ENCODE measurements at places on chromosomes 12 and 14.
A peak's percentile ranks its signal among the peaks of the same experiment; 100 is the strongest.

GRCh38 chr12:4289231-4289878 is 15.8 kb downstream of the CCND2 start:
- no peak for DNase-seq

DNA sequence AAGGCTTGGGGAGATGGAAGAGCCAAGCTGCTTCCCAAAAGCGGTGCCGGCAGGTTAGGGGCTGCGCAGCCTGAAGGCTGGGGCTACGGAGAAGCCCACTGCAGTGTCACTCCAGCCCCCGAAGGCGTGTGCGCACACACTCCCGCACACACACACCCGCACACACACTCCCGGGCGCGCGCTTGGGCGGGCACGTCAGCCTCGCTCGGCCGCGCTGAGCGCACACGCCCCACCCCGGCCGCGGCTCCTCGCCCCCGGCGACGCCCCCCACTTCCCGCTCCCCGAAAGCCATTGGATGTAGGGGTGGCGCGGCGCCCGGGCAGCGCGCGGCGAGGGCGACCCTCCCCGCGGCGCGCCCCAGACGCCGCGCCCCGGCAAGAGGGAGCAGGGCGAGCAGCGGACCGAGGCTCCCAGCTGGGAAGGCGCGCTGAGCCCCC is at the start of gene KCNK10:
TSS of gene KCNK10 (minus strand) at position 184 of the 437 bp plus-strand sequence. CDS start 471 bp downstream, outside the sequence.
- DNase-seq = no peak

DNA sequence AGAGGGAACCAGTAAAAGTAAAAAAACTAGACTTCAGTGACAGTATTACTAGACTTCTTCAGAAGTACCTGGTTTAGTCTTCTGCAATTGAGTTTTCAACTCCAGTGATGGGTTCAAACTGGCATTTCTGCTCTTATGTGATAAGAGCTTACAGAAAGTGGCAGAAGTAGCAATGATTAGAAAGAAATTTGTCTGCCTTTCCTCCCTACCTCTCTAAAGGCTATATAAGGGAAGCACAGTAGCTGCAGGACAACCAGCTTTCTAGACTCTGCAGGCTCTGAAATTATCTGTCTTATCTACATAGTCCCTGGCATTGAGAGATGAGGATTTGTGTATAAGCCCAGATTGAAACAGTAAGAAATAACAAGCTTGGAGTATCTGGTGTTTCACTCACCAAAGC is 107.5 kb downstream of the DAAM1 start:
- peak; percentile 29 for DNase-seq

DNA sequence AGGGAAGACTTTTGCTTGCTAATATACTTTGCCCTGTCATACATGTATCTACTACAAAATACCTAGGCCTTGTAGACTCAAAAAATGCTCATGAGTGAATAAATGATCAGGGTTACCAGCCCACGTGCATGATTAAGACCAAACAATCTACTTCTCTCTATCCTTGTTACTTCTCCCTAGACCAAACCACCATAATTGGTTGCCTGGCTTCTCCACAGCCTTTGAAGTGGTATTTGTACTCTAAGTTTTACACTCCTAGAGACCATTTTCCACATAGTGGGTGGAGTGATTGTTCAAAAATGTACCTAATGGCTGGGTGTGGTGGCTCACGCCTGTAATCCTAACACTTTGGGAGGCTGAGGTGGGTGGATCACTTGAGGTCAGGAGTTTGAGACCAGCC is 14.1 kb upstream of the RPS6KL1 start:
- DNase-seq = no peak

GRCh38 chr12:4273652-4274395 is at the start of gene CCND2:
CCND2 (plus strand) TSS chr12:4273762; CDS start chr12:4274041, 279 bp downstream.
- DNase-seq = peak; percentile 90

DNA sequence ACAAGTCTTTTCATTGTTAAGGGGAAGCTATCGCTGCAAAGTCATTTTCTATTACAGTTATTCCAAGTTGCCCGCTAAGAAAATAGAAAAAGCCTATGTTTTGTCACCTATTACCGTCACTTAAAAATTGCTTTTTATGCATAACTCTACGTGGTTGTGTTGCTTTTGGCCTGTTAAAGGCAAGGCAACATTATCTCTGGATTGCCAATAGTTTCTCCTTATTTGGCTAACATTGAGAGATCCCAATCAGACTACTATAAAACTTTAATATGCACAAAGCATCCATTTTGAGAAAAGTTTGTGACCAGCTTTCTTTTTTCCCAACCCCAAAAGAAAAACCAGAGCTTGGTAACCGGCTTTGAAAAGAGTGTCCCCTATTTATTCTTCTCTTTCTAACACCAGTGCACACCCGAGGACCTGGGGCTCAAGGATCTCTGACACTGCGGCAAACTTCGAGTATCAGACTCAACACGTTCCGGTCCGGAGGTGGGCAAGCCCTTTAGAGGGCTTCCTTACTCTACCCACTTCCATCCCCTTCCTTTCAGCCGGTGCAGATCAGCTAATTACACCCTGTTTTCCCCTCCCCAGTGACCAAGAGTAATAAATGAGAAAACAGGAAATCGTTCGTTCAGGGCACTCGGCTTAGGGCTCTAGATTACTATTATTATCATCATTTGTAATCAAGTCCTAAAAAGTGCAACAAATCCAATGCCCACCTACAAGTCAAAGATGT is 1.2 kb downstream of the PPP1R12A start:
- peak; percentile 42 for DNase-seq

DNA sequence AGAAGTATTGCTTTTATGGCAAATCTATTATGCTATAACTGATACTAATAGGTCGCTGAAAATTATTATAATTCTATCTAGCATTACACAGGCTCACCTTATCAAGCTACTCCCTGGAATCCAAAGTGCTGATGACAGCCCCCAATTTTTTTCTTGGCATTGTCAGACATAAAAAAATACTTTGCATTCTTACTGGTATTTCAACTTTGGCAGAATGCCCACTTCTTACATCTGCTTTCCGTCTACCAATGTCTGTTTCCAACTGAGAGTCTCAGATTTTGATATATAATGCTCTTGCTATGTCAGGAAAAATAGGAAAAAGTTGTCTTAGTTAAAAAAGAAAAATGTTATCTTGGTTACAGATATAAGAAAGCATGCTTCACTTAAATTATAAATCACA is 615.4 kb downstream of the C12orf50 start:
- no peak for DNase-seq

DNA sequence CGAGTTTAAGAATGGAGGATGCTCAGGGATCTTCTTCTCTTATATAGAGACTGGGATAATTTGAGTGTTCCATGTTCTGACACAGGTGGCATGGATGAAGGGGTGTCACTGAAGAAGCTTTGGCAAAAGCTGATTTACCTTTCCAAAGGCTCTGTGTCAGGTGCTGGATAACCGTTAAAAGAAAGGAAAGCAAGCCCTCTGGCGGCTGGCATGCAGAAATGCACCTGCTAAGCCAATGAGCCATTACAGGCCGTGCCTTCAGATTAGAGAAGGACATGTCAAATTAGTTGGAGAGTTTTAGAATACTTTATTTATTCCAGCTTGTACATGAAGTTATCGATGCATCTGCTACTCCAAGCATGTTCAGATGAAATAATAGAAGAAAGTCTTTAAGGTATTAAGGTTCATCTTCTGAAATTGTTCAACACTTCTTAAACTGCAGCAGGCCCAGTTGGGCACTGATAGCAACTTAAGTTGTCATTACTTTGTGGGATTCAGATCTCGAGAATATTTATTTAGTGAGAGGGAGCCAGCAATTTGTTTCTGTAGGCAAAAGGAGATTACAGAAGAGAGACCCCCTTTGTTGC is 678.2 kb downstream of the NRXN3 start:
- peak; percentile 29 for DNase-seq

DNA sequence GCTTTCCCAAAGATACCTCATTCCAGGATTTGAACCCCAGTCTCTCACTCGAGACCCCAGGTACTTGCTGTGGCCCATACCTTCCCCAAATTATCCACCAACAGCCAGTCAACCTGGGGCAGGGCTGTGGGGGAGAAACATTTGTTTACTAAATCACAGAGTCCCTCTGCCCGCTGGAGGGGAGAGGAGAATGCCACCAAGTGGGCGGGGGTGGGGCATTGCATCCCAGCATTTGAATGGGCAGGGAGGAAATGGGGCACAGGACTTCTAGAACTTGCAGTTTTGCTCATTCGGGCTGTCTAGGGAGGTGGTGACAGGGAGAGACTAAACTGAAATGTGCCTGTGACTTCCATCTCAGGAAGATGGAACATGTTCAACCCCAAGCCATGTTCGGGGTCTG is 10.9 kb upstream of the SERPINA9 start:
- no peak for DNase-seq

GRCh38 chr12:127485528-127485927 is 781.4 kb upstream of the TMEM132C start:
- DNase-seq = peak; percentile 19

- no peak for DNase-seq
These were observed 485 bp downstream of the PELI2 start for GRCh38 chr14:56118611-56119181.

- no peak for DNase-seq
These were observed 60.3 kb upstream of the VPS33A start for GRCh38 chr12:122326586-122326985.

- peak; percentile 62 for DNase-seq
These were observed 13.5 kb upstream of the IRF2BPL start for GRCh38 chr14:77041881-77042545.

GRCh38 chr12:66269757-66270383 is 32.4 kb upstream of the HELB start:
- DNase-seq = peak; percentile 67

GRCh38 chr12:131776237-131776889 is 51.8 kb upstream of the MMP17 start:
- no peak for DNase-seq

GRCh38 chr14:45038256-45038655 is 45.7 kb upstream of the PRPF39 start:
- no peak for DNase-seq

DNA sequence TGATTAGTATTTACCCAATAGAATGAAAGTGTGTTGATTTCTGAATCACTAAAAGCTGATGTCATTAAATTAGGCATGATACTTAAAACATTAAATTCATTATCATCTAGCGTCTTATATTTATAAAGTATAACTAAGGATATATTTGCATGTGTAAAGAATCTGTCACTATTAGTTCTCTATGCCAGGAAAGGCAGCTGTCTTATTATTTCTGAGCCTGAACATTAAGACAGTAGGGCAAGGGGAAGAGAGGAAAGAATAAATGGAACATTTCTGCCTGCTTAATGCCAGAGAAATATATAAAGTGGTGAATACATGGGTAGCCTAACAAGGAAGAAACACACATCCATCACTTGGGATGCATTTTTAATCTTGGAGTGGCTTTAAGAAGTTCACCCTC is 965.1 kb upstream of the TMEM132C start:
- DNase-seq = no peak

DNA sequence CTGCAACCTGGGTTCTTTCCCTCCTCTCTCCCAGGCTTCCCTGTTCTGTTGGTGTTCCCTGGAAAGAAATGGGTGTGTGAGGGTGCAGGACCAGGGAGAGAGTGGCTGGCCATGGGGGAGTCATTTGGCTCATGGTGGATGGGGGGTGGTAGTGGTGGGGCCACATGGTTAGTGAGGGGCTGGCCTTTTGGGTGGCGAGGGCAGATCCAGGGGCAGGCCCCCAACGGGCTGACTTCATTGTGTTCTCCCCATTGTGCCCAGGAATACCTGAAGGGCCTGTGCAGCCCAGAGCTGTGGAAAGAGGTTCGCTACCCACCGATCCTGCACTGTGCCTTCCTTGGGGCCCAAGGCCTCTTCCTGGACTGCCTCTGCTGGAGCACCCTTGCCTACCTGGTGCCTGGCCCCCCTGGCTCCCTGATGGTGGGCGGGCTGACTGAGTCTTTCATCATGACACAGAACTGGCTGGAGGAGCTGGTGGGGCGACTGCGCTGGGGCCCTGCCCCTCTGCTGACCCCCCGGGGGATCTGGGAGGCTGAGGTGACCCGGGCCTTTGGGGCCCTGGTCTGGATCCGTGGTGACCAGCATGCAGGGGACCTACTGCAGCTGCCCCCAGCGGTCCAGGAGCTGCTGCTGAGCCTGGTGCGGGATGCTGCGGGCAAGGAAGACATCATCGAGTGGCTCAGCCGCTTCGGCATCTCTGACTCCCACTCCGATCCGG is 9.0 kb downstream of the NYNRIN start:
- DNase-seq = no peak

DNA sequence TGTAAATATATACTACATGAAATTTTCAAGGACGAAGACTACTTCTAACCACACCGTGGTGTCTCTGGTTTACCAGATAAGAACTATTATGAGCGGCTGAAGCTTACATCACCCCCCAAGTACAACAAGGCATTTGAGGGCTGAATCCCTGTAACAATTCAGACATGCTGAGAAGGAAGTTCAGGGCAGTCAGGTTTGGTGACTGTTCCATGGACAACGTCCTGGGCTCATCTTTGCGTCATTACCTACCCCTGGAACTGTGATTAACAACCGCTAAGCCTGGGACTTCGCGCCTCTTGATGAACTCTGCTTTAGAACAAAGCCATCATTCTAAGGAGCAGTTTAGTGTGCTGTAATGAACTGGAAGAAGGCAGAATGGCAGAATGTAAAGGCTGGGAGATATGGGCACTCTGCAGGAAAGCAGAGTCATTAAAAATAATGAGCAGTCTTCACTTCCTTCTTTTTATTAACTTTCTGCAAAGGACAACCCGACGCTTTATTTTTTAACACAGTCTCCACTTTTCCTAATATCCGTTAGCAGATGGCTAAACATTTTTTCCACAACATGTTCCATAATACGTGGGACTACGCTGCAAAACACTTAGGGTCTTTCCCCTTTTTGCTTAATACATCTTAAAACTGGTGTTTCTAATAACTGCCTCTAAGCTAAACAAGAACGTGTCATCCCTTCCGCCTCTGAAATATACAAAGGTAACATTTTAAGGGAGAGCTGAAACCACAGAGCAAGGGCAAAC is 263.2 kb downstream of the ADAMTS20 start:
- no peak for DNase-seq

GRCh38 chr12:128266086-128266485 is 884 bp upstream of the TMEM132C start:
- no peak for DNase-seq

DNA sequence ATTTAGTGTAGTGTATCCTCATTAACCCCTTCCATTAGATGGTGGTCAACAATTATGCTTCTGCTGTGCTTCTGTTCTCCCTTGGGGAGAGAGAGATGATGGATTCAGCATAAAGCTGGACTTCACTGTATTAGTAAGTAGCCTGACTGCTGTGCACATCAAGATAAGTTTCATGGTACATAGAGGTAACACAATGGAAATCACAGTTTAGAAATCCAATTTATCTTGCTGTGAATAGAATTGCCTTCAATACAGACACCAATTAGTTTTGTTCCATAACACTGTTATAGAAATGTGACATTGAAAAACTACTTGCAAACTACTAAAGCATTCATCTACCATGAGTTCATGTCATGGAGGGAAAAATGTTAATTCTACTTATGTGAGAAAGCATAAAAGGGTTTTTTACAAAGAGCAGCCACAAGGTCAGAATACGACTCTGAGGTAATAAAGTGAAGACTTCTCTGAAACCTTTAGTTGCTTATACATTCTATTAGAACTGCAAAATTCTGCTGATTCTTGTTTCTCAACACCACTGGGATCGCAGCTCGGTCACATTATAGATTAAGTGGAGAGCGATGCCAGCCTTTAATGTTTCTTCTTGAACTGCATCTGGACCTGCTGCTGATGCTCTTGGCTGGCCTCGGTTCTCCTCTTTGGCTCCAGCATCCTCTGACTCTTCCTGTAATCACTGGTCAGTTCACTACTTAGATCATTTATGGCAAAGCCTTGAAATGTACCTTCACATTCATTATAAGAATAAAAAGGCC is 190.8 kb downstream of the ATP23 start:
- no peak for DNase-seq

- no peak for DNase-seq
These were observed 15.1 kb downstream of the SUDS3 start for GRCh38 chr12:118391424-118391823.

- peak; percentile 46 for DNase-seq
These were observed 49.9 kb downstream of the HELB start for GRCh38 chr12:66352197-66352596.
